Fibroblast of skin of right quadriceps (primary cell): ENCODE measurements at places on chromosomes 2 and 18.

DNA sequence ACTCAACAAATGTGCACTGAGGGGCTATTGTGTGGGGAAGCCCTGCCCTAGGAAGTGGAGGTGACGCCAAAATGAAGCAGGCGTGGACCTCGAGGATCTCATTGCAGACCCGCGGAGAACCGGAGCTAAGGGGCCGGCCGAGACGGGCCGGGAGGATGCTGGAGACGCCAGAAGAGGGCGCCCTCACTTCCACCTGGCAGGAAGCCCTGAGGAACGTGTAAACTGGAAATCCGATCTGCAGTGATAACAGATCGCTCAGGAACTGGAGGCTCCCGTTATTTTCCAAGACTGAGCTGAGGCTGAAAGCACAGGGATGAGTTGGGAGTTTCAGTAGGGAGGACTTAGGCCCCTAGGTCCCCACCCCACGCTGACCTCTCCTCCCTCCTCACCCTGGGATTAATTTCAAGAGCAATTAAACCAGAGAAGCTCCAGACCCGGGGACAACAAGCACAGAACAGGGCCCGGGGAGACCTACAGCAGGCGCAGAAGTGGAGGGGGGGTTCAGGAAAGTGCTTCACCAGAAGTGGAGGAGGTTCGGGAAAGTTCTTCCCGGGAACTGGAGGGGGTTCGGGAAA is 7.7 kb upstream of the COL6A3 start:
- peak; percentile 86 for DNase-seq

- DNase-seq: no peak
Observed at GRCh38 chr2:237352279-237352845, 61.6 kb downstream of the COL6A3 start.

GRCh38 chr2:19873014-19873413 is 28.8 kb downstream of the TTC32 start:
- DNase-seq: no peak

DNA sequence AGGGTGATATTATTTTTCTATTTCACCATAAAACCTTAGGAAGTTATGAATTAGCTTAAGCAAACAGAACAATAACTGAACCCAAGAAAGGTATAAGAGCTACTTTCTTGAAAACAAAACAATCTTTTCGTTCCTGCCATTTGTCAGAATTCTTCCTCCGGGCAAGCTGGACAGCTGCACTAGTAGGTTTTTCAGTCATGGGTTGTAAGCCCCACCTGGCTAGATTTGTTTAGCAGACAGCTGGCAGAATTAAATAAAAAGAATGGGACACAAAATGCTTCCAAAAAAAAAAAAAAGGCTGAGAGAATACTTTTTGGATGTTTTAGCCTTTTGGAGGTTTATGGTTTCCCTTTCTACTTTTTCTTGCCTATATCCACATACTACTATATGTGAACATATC is 694.1 kb downstream of the ARHGAP15 start:
- DNase-seq: no peak

DNA sequence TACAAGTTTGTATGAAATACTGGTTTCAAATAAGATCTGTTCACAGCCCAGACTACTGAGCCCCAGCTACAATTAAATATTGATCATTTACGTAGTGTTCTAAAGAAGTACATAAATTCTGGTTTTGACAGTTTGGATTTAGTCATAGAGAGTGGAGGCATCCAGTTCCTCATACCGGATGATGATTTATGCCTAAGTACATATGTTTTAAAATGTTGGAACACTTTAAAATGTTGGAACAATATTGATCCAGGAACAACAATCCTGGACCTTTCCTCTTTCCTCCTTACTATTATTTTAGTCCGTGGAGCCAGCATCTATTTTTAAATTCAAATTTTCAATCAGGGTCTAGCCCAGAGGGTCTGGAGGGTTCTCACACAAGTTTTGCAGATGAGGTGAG is 22.8 kb upstream of the TTN start:
- no peak for DNase-seq

DNA sequence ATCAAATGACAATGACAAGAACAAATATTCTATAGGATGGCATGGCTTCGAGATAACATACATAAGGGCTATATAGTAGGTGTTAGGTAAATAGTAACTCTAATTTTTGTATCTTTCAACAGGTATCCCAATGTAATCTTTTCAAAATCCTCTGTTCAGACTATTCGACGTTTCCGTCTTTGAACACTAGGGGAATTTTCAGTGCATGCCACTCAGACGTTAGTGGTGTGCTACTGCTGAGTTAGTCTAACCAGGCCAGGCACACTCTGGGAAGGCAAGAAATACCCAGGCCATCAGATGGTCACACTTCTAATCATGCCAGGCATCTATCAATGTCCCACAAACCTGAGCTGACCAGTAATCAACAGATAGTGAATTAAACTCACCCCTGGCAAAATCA is 14.6 kb upstream of the CREG2 start:
- no peak for DNase-seq

DNA sequence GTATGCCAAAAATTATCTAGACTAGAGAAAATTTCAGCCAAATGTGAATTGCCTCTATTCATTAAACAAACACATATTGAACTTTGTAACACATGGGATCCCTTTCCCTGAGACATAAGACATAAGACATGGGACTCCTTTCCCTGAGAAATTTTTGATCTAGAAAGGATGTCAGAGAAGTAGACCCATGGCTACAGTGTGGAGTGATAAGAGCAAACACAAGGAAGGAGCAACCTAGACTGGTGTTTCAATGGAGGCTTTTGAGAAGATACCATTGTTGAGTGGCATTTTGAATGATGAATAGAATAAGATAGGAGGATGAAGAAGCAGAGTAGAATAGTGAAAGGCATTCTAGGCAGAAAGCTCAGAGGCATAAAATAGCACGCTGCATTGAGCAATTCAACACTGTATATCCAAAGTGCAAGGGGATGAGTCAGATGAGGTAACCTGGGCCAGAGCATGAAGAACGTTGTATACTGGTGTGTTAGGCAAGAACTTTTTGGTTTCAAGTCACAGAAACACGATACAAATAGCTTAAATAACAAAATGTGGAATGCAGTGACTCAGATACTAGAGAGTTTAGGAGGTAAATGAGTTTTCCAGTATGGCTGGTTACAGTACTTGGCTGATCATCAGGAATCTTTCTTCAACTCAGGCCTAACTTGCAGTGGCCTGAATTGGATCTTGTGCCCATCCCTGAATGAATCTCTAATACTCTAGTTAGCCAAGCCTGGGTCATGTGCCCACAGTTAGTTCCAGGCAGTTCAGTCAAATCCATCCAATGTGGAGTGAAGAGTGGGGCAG is 129.8 kb upstream of the TANK start:
- peak; percentile 99 for DNase-seq

DNA sequence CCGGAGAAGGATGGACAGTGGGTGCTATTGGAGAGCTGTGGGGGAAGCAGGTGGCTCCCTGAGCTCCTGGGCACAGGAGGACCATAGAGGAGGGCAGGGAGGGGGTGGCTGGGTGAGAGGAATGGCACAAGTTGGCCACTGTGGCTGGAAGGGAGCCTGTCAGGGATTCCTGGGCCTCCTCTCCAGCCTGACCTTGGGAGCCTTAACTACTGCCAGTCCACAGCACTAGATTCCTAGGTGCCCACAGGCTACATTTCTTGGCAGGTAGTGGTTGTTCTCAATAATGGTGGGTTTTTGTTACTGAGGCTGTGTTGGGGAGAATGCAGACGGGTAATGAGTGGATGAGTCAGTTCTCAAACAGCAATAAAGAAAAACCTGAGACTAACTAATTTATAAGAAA is 26.0 kb downstream of the EFHD1 start:
- DNase-seq: no peak

GRCh38 chr2:109069331-109070194 is 59.4 kb upstream of the SH3RF3 start:
- DNase-seq: no peak

- no peak for DNase-seq
Observed at GRCh38 chr2:6031200-6031867, 339.1 kb downstream of the SOX11 start.

- no peak for DNase-seq
Observed at GRCh38 chr2:240911641-240912265, 5.6 kb downstream of the CROCC2 start.

DNA sequence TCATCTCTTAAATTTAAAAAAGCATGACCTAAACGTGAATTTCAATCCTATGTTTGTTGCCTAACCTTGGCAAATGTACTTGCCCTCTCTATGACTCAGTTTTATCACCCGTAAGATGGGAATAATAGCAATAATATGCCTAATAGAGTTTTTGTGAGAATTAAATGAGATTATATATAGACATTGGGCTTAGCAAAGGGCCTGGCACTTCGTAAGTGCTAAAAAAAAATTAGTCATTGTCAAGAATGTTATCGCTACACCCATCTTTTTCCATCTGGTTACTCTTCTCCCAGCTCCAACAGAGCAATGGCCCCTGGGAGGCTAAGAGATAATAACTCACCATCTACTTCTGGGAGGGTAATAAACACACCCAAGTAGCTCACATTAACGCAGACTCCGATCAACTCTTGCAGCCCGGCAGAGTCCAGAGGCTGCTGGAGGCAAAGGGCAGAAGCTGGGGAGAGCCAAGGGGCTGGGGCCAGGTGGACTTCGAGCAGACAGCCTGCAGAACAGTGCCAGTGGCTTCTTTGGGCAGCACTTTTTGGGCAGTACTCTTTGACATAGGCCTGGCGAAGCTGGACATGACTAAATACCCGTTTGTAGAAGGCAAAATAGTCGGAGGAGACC is 63.9 kb upstream of the STPG4 start:
- no peak for DNase-seq

- DNase-seq: no peak
Observed at GRCh38 chr2:47459021-47459420, 56.1 kb downstream of the MSH2 start.

DNA sequence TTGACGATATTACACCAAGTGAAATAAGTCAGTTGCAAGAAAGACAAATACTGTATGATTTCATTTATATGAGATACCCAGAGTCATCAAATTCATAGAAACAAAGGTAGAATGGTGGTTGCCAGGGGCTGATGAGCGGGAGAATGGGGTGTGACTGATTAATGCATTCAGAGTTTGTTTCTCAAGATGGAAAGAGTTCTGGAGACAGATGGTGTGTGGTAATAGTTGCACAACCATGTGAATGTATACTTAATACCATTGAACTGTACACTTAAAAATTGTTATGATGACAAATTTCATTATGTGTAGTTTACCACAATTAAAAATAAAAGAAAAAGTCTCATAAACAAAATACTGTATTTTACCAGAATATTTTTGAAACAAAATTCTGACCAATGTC is 117.3 kb downstream of the PIGN start:
- DNase-seq: peak; percentile 21

- peak; percentile 91 for DNase-seq
Observed at GRCh38 chr2:151302879-151303278, 13.4 kb upstream of the NMI start.

DNA sequence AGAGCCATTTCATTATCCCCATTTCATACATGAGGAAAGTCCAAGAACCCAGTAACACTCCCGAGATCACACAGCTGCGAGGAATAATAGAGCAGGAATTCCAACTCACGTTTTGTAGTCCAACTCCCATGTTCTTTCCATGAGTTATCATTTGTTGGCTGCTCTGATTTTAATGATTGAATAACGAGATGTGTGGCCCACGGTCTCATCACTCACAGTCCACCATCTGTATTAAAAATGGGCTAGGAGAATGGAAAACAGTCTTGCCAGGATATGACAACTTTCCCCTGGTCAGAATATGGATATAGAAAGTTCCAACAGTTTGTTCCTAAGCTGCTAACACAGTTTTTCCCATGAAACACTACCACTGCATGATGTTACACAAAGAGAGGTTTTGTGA is 147.5 kb downstream of the METTL4 start:
- no peak for DNase-seq

DNA sequence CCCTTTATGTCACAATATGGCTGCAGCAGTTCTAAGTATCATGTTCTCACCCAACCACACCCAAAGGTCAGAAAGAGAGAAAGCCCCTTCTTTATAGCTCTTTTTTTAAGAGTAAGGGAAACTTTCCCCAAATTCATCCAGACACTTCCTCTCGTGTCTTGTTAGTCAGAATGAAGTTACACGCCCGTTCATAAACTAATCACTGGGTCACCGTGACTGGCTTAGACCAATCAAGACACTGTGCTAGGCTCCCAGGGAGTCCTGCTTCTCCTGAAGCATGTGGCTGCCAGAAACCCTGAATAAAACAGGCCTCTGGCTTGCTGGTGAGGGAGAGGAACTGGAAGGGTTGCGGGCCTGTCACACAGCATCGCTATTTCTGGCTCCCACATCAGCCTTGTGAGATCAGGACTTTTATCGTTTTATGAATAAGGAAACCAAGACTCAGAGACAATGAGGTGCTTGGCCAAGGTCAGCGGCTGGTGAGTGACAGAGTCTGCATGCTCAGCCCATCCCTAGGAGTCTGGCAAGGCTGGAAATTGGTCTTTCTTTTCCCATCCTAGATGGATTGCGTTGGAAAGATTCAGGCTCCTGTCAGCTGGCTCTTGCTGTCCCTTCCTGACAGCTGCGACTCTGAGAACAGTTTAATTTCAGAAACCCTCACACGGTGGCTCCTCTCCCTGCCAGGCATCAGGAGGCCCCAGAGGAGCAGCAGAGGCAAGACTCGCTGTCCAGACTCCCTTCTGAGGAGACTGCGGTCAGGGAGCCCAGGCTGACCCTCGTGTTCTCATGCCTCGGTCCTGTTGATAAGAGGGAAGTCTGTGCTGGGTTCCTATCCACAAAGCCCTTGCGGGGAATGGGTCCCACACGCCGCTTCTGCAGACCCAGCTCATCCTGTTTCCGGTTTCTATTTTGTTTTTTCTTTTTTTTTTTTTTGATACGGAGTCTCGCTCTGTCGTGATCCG is 104.5 kb upstream of the TAF1B start:
- DNase-seq: peak; percentile 30

DNA sequence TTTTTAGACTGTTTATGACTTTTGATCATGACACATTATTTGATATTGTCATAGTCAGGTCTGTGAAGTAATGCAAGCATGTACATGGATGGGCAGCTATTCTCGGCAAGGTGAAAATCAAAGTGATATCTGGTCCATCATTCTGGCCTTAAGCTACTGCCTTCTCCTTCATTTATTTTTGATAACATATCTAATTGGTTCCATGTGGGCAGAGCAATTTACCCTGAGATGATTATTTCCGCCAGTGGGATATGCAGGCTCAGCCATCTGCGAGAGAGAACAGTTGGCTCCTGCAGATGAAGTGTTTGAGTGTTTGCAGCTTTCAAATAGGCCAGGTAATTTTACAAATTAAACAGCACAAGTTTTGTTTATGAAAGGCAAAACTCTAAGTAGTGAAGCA is 116.4 kb downstream of the LYPD6 start:
- no peak for DNase-seq

GRCh38 chr2:100217323-100217722 is 74.9 kb upstream of the AFF3 start:
- no peak for DNase-seq

DNA sequence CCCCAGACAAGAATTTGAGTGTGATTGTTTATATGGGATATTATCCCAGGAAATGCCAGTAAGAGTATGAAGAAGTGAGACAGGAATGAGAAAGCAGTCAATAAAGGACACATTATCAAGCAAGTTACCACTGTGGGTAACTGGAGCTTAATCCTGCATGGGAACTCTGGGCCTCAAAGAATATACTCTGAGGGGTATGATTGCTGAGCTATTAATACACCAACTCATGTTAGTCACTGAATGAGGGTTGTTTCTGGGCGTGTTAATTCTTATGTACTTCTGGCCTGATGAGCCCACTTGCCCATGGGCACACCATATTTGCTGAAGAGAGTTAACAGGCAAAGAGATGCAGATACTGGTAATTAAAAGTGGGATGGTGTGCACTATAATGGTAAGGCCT is 26.6 kb upstream of the PAIP2B start:
- DNase-seq: no peak
